ENCODE measurements at places on chromosomes 11 and 22. TPM values are rescaled to one million over a fixed set of nuclear protein-coding genes. Genes with fewer than 3 reads are reported as not detected.
A peak's percentile ranks its signal among the peaks of the same experiment; 100 is the strongest.

- peaks cover 22% of the 10 kb centered on the region for H3K27me3 ChIP-seq
- no peaks in the 10 kb centered on the region for H3K4me1 ChIP-seq
- H3K27ac ChIP-seq: no peak overlapping the region
- no peak overlapping the region for H3K4me3 ChIP-seq
- H3K36me3 ChIP-seq: no peaks in the 10 kb centered on the region
Measured at GRCh38 chr11:32184041-32184722, 93.3 kb downstream of the RCN1 start.

GRCh38 chr11:129815596-129816461 lies at the start of gene TMEM45B:
TMEM45B (plus strand) TSS chr11:129815848; CDS start chr11:129852483, 36,635 bp downstream.
- H3K27me3 ChIP-seq: peaks cover 56% of the 10 kb centered on the region
- peak within 1 kb of the TSS; percentile 88 for H3K27ac ChIP-seq
- no peak for DNase-seq
- peaks cover 20% of the 10 kb centered on the region for H3K36me3 ChIP-seq
- H3K4me1 ChIP-seq: peaks cover 37% of the 10 kb centered on the region

- no peak overlapping the region for H3K27ac ChIP-seq
- no peak for DNase-seq
- no peak overlapping the region for H3K4me3 ChIP-seq
- H3K4me1 ChIP-seq: peaks cover 12% of the 10 kb centered on the region
- H3K36me3 ChIP-seq: peaks cover 12% of the 10 kb centered on the region
Measured at GRCh38 chr22:17724241-17724640, 50.0 kb downstream of the BID start.

DNA sequence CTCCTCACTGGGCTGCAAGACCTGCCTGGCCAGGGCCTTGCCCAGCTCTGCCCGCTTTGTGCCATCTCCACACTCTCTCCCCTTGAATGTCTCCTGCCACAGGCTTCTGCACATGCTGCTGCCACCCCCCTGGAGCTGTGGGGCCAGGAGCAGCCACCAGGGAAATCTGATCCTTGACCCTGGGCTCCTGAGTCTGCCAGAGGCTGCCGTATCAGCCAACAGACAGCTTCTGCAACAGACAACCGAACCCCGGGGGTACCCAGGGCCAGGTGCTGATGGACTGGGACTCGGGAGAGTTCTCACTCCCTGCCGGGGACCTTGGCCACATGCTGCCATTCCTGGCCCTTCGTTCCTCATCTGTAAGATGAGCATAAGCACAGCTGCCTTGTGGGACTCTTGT lies 3.3 kb upstream of the PPARA start:
- H3K27me3 ChIP-seq: peaks cover 44% of the 10 kb centered on the region
- no peak overlapping the region for H3K4me3 ChIP-seq
- DNase-seq: no peak

GRCh38 chr11:61718621-61719302 lies 33.7 kb upstream of the MYRF start:
- peaks cover 4% of the 10 kb centered on the region for H3K27me3 ChIP-seq
- no peaks in the 10 kb centered on the region for H3K4me1 ChIP-seq
- DNase-seq: no peak
- no peaks in the 10 kb centered on the region for H3K36me3 ChIP-seq

GRCh38 chr22:48093981-48094380 lies 1331.5 kb downstream of the TBC1D22A start:
- no peak overlapping the region for H3K27ac ChIP-seq
- peaks cover 5% of the 10 kb centered on the region for H3K36me3 ChIP-seq
- H3K27me3 ChIP-seq: peaks cover 19% of the 10 kb centered on the region
- peaks cover 23% of the 10 kb centered on the region for H3K4me1 ChIP-seq
- DNase-seq: no peak

GRCh38 chr11:117410861-117411710 lies 83.4 kb downstream of the CEP164 start:
- no peak overlapping the region for H3K4me3 ChIP-seq
- H3K27ac ChIP-seq: no peak overlapping the region
- peaks cover 22% of the 10 kb centered on the region for H3K36me3 ChIP-seq
- no peaks in the 10 kb centered on the region for H3K27me3 ChIP-seq
- DNase-seq: no peak

GRCh38 chr11:21877151-21877550 lies 315.7 kb upstream of the ANO5 start:
- DNase-seq: no peak
- no peaks in the 10 kb centered on the region for H3K36me3 ChIP-seq
- H3K4me3 ChIP-seq: no peak overlapping the region

- no peak overlapping the region for H3K4me3 ChIP-seq
- no peaks in the 10 kb centered on the region for H3K36me3 ChIP-seq
- H3K4me1 ChIP-seq: peaks cover 3% of the 10 kb centered on the region
- no peak overlapping the region for H3K27ac ChIP-seq
- DNase-seq: no peak
Measured at GRCh38 chr11:116972691-116973090, 125.5 kb downstream of the SIK3 start.

DNA sequence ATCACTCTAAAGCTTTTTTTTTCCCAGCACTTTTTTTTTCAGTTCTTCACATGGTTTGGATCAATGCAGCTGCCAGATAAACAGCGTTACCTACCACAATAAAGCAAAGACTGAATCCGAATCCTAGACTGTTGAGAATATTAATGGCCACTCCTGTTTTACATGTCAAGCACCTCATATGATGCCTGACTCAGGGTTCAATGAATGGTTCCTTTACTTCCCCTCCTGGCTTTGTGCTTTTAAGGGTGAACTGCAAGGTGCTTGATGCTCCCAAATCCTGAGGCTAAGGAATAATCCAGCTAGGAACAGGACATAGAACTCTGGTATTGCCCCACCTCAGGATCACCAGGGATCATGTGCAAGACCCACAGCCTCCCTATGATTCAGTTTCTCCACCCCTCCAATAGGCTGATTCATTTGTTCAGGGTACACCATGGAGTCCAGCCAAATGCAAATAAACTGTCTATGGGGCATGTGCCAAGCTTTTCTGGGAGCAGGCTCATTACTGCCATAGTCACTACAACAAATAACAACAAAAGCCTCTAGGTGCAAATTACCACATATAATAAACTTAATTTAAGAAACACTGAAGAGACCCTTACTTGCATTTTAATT lies 104.3 kb downstream of the GAB2 start:
- peaks cover 22% of the 10 kb centered on the region for H3K36me3 ChIP-seq
- no peaks in the 10 kb centered on the region for H3K27me3 ChIP-seq
- no peak for DNase-seq
- H3K27ac ChIP-seq: no peak overlapping the region
- peaks cover 65% of the 10 kb centered on the region for H3K4me1 ChIP-seq
- H3K4me3 ChIP-seq: no peak overlapping the region

DNA sequence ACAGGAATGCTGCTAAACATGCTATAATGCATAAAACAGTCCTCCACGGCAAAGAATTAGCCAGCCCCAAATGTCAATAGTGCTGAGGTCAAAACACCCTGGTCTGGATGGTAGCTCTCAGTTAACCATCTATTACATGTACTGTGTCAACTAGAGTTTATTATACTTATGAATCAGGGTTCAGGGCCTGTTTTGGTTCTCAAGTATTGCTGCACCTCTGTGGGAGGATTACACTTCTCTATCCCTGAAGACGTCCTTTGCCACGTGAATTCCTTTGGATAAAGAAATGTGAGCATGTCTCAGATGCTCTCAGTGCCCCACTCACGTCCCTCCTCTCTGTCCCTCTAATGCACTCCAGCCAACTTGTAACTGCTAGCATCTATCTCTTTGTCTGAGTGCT lies 53.4 kb downstream of the SLC1A2 start:
- DNase-seq: no peak
- no peak overlapping the region for H3K4me3 ChIP-seq
- H3K36me3 ChIP-seq: no peaks in the 10 kb centered on the region

- H3K27me3 ChIP-seq: no peaks in the 10 kb centered on the region
- peak overlapping the region; percentile 54 for H3K27ac ChIP-seq
- H3K4me1 ChIP-seq: peaks cover 33% of the 10 kb centered on the region
- H3K4me3 ChIP-seq: peak overlapping the region; percentile 81
- H3K36me3 ChIP-seq: peaks cover 17% of the 10 kb centered on the region
Measured at GRCh38 chr22:50583294-50583861, 729 bp upstream of the CHKB start.

DNA sequence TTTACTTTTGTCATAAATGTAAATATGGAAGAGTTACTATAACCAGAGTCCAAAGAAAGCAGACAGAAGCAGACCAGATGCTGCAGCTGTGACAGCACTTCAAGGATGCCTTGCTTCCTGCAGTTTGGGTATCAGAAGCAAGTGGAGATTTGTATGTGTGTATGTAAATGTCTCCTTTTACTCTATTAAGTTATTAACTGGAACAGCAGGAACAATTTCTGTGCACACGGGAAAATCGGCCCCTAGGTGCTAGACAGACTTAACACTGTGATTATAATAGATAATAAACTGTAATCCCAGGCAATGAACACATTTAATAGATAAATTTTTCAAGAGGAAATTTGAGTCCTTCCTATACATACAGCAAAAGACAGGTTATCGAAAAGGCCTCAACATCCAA lies 178.6 kb upstream of the PITPNB start:
- H3K36me3 ChIP-seq: no peaks in the 10 kb centered on the region
- peaks cover 3% of the 10 kb centered on the region for H3K27me3 ChIP-seq
- DNase-seq: no peak
- H3K4me1 ChIP-seq: no peaks in the 10 kb centered on the region
- H3K4me3 ChIP-seq: no peak overlapping the region

GRCh38 chr11:111460340-111460739 lies 51.8 kb downstream of the BTG4 start:
- H3K27ac ChIP-seq: no peak overlapping the region
- H3K4me3 ChIP-seq: no peak overlapping the region
- no peaks in the 10 kb centered on the region for H3K4me1 ChIP-seq

DNA sequence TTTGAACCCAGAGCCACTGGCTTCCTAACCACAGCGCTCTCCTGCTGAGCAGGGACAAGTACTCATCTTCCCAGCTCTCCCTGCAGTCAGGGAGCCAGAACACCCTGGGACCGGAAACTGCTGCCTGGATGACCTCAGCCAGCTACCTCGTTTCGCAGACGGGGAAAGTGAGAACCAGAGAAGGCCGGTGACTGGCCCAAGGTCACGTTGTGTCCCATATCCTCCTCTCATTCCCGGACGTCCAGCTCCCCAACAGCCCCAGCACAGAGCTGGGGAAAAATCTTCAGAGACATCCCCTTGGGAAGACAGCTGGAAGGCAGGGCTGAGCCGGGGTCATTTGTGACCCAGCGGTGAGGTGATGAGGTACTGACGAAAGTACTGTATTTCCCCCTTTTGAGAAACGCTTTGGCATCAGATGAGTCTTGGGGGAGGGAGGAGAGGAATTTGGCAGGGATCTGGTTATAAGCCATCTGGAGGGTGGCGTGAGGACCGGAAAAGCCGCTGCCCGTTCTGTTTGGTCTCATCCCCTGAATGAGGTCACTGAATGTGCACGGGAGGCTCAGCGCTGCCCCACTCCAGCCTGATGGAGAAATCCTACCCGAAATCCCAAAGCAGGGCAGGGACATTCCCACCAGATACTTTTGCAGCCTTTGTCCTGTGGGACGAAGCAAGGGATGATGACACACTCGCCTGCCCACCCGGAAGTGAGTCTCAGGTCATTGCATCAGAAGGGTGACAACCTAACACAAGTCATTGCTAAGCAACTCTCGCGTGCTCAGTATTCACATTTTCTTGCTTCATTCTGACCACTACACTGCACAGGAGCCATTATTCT lies 41.1 kb downstream of the LIF start:
- H3K27me3 ChIP-seq: no peaks in the 10 kb centered on the region
- peaks cover 5% of the 10 kb centered on the region for H3K36me3 ChIP-seq
- peaks cover 20% of the 10 kb centered on the region for H3K4me1 ChIP-seq
- no peak for DNase-seq
- no peak overlapping the region for H3K4me3 ChIP-seq

DNA sequence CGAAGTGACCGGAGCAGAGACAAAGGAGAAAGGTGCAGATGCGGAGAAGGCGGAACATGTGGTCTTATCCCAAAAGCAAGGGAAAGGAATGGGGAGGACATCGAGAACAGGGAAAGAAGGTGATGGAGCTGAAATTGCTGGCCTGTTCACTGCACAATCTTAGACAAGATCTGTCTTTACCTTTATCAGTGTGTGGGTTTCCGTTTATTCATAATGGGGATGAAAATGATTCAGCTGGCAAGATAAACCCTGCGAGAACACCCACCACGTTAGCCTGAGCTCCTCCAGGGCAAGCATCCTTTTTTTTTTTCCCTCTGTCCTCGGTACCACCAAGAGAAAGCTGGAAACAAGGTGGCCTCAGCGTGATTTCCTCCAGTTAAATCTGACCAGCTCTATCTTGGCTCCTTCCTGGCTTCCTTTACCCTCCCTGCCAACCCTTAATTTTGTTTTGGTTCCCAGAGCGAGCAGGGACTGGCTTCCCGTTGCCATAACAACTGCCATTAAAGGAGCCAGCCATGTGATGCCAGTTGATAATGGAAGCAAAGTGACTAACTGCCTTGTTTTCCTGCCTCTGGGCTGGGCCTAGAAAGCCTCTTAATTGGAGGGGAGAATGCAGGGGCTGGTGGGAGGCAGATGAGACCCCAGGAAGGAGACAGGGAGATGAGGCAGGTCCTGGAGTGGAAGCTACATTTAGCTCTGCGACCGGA lies 4.2 kb downstream of the SGSM1 start:
- H3K27ac ChIP-seq: no peak overlapping the region
- H3K27me3 ChIP-seq: peaks cover 28% of the 10 kb centered on the region
- peaks cover 40% of the 10 kb centered on the region for H3K4me1 ChIP-seq
- H3K4me3 ChIP-seq: no peak overlapping the region
- DNase-seq: no peak

- H3K36me3 ChIP-seq: no peaks in the 10 kb centered on the region
- H3K4me1 ChIP-seq: no peaks in the 10 kb centered on the region
- no peak overlapping the region for H3K27ac ChIP-seq
- H3K27me3 ChIP-seq: peaks cover 14% of the 10 kb centered on the region
- no peak for DNase-seq
Measured at GRCh38 chr11:6895010-6895409, 2.7 kb upstream of the OR2D2 start.

- DNase-seq: no peak
- peaks cover 14% of the 10 kb centered on the region for H3K27me3 ChIP-seq
- no peak overlapping the region for H3K4me3 ChIP-seq
- H3K27ac ChIP-seq: no peak overlapping the region
- H3K4me1 ChIP-seq: peaks cover 21% of the 10 kb centered on the region
Measured at GRCh38 chr11:124113890-124114289, 1.4 kb upstream of the VWA5A start.

- H3K4me3 ChIP-seq: peak overlapping the region; percentile 81
- no peak for DNase-seq
- H3K36me3 ChIP-seq: peaks cover 53% of the 10 kb centered on the region
Measured at GRCh38 chr22:28802595-28803123, 2.3 kb upstream of the XBP1 start.

The LGR4 gene
- total RNA-seq: not detected

The SLC1A2 gene
- not detected for total RNA-seq

The LIPT2 gene
- 2.6 TPM for total RNA-seq

The GGTLC2 gene
- not detected for total RNA-seq

The PATE4 gene
- not detected for total RNA-seq

The AIFM3 gene
- total RNA-seq: 0.23 TPM

The SPDYC gene
- total RNA-seq: not detected

The FOXR1 gene
- not detected for total RNA-seq

The MRTFA gene
- 61.5 TPM for total RNA-seq

The GLB1L2 gene
- total RNA-seq: 2.1 TPM

The SMC1B gene
- 0.50 TPM for total RNA-seq

The FBLN1 gene
- total RNA-seq: not detected

The OR8B2 gene
- total RNA-seq: not detected

The STARD10 gene
- 11.6 TPM for total RNA-seq

The CCDC89 gene
- 1.1 TPM for total RNA-seq

The PLA2G3 gene
- not detected for total RNA-seq

The ISX gene
- not detected for total RNA-seq

The SLC37A2 gene
- total RNA-seq: 2.6 TPM

The CRYAB gene
- total RNA-seq: not detected

The FGF3 gene
- total RNA-seq: not detected

The DDT gene
- total RNA-seq: 116 TPM

The LRRC75B gene
- total RNA-seq: 0.93 TPM

The OR52E8 gene
- not detected for total RNA-seq
